Activated naive CD8-positive, alpha-beta T cell treated with anti-CD3 and anti-CD28 coated beads for 36 hours (primary cell): ENCODE measurements at places on chromosomes 1 and 21.

GRCh38 chr1:168005529-168005928, 68.7 kb upstream of the MPC2 start:
- DNase-seq = no peak

- DNase-seq = no peak
Observed at GRCh38 chr1:160061369-160062229, 8.4 kb downstream of the KCNJ10 start.

DNA sequence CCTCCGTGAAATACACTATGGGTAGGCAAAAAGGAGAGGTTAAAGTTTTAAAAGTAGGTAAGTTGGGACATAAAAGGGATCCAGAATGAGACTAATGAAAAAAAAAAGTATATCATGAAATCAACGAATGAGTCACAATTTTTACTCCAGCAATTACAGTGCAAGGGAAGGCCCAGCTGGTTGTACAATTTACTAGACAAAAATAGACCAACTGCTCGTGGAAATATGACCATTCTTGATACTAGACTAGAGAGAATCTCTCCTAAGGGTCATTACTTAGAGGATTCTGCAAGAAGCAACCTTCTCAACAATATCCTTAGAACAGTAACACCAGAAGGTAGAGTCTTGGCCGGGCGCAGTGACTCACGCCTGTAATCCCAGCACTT, 55.1 kb upstream of the EFHD2 start:
- no peak for DNase-seq

DNA sequence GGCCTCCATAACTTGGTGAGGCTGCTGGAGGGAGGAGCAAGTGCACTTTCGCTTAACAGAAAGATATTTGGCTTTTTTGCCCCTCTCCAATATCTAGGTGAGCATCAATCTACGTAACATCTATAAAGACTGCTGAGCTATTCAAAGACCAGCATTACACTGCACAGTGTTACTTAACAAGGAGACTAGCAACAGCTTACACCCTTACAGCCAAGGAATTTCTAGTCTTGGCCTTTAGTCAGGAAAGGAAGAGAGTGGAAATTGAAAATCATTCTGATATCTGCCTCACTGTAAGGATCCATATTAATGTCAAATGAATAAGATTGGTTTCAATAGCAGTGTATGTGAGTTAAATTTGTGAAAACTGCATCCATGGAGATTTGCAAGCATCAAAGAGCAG, 163.9 kb upstream of the DUSP10 start:
- no peak for DNase-seq

- DNase-seq = no peak
Observed at GRCh38 chr1:30654188-30654587, 69.2 kb downstream of the MATN1 start.
